ENCODE measurements at places on chromosomes 4 and X. TPM values are rescaled to one million over a fixed set of nuclear protein-coding genes. Genes with fewer than 3 reads are reported as not detected.

Gene NXF2B
- not detected for total RNA-seq

Gene PROM1
- 0.18 TPM for total RNA-seq

Gene PLXNB3
- total RNA-seq, result 5.5 TPM

Gene F9
- not detected for total RNA-seq

Gene TLL1
- 7.4 TPM for total RNA-seq
